Activated CD8-positive, alpha-beta memory T cell treated with anti-CD3 and anti-CD28 coated beads for 24 hours (primary cell): ENCODE measurements at places on chromosomes 4 and X.
A peak's percentile ranks its signal among the peaks of the same experiment; 100 is the strongest.

DNA sequence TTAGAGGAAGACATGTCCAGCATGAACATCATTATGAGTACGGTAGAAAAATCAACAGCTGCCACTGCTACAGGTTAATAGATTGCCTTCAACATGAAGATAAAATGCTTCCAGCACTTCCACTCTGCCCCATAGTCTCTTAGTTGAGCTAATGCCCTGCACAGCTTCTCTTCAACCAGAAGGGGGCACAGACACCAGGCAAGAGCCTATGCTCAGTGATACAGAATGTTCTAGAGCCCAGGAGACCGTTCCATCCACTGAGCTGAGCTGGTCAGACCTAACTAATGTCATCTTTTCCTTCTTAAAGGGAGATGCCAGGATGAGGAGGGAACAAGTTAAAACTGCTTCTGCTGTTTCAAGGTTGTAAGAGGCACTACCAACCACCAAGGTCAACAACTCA lies 42.2 kb downstream of the SMIM10L2A start:
- no peak for DNase-seq

DNA sequence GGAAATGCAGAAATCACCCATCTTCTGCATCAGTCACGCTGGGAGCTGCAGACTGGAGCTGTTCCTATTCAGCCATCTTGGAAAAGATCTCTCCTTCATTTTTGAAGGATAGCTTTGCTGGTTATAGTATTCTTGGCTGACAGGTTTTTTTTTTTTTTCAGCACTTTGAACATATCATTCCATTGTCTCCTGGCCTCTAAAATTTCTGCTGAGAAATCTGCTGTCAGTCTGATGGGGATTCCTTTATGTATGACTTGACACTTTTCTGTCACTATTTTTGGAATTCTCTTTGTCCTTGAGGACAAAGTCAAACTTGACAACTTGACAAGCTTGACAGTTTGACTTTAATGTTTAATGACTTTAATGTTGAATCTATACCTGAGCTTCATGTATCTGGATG lies 16.8 kb downstream of the HPGDS start:
- no peak for DNase-seq

GRCh38 chr4:138870737-138871554 lies 144.6 kb upstream of the NOCT start:
- peak; percentile 72 for DNase-seq

DNA sequence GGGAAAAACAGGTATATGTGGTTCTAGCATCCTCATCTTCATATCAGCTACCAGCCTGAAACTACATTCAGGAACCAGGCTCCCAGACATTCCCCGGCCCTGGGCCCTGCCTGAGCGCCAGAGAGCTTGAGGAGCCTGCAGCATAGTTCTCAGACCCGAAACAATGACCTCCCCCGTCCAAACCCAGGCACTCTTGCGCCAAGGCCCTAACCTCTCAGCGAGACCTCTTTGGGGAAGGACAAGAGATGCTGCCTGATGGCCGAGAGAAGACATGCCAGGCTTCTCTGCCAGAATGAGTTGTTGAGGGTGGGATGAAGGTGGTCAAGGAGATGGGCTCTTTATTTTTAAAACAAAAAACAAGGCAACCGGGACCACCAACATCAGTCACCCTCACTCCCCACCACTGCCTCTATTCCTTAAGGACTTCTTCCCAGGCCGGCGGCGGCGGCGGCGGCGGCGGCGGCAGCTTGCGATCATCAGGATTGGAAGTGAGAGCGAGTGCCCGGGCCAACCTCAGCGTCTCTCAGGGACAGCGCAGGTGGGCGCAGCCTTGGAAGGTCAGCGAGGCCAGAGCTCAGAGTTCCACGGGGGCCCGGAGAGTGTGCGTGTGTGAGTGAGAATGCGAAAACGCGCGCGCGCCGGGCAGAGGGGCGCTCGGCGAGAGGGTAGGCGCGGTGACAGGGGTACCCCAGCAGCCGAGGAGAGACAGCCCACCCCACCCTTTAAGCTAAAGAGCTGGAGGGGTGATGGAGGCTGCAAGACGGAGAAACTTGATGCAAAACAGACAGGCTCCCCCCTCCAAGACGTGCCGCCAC lies 601 bp downstream of the INPP4B start:
- peak; percentile 58 for DNase-seq

DNA sequence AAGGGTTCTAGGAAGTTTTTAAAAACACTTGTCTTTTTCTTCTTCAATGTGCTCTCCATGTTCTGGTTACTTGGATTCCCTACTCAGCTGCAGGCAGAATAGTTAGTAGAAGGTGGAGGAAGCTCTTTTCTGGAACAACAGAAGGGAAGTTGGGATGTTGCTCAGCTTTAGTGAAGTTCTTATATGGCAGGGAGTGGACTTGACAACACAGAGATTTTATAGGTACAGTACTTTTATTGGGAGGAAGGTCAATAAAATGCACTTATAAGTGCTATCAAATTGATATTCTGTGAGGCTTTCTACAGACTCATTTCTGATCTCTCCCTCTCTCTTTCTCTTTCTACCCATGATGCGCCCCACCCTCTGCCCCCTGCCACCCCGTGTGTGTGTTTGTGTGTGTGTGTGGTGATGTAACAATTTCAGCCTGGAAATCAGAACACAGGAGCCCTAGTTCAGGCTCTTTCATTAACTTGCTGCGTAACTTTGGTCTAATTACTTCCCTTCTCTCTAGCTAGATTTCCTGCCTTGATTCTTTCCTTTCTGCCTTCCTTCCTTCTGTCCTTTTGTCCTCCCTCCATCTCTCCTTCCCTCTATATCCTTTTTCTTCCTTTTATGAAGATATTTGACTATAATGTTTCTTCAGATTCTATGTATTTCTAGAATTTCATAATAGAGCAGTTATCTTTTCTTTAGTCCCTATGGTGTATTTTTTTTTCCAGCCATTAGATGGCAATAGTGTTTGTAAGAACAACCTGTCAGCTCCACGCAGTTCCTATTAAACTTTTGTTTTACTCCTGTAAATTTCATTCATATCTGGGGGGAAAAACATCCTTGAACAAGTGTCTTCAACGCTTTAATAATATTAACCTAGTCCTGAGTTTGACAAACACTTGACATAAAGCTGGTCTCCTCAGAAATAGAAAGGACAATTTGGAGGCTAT lies 37.1 kb downstream of the HEPH start:
- DNase-seq: no peak

- DNase-seq: no peak
These were observed 595.6 kb downstream of the RPA4 start for GRCh38 chrX:97479106-97479890.

DNA sequence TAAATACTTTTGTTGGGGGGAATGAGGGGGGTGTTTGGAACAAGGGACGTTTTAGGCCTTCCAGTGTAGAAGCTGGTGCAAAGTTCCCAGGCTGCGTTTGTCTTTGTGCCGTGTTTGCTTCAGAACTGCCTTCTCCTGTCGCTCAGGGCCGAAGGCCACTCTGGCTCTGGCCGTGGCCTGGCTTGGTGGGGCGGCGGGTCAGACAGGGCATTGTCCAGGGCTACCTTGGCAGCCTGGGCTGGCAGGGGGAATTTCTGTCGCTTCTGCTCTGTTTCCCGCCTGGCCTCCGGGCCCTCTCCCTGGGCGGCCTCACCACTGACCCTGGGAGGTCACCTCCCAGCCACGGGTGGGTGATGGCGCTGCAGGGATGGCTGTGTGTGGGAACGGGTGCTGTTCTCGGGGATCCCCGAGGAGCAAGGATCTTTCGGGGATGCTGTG lies 140.0 kb downstream of the COL4A6 start:
- DNase-seq: no peak

DNA sequence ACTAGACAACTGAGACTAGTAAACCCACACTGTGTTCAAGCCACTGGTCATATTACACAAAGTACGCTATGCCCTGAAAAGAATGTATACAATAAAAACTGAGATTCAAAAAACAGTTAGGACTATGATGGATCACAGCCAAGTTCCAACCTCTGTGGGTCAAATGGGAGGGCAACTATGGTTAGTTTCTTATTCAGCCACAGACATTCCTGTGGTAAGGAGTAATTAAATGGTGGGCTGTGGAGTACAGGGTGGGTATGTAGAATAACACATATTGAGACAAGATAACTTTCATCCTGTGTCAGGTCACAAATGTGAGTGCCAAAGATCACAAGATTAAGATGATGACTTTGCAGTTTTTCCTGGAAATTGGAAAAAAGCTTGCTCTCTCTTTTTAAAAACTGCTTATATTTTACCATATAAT lies 167.2 kb downstream of the NPNT start:
- DNase-seq: no peak

GRCh38 chr4:68712207-68712606 lies 41.8 kb upstream of the UGT2B15 start:
- no peak for DNase-seq

DNA sequence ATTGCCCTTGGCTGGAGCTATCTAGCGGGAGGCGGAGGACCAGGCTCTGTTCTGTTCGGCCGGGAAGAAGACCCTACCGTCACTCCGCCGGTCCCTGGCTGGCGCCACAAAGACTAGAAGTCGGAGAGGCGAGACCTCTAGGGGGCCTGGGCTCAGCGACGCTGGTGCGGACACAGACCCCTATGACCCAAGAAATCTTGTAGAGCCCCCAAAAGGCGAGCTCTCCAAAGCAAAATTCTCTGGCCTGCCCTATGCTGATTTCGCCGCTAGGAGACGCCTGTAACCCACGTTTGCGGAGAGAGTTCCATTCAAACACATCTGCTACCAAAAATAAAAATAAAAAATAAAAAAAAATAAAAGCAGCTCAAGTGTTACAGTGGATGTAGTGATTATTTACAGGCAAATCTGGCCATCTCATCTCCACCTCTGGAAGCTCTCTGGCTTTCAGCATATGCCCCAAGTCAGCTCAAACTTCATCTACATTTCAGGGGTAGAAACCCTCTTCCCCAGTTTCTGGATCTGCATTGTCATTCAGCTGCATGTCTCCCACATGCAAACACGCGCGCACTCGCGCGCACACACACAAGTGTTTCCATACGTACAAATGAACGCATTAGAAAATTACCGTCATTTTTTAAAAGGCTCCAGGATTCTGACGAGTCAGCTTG lies 2.4 kb upstream of the PCDH10 start:
- no peak for DNase-seq

GRCh38 chr4:173051716-173052115 lies 116.9 kb upstream of the GALNT7 start:
- no peak for DNase-seq

- DNase-seq: no peak
These were observed 1.4 kb downstream of the FGF2 start for GRCh38 chr4:122827879-122828601.

GRCh38 chr4:9894644-9895332 lies 113.4 kb downstream of the DRD5 start:
- DNase-seq: no peak

DNA sequence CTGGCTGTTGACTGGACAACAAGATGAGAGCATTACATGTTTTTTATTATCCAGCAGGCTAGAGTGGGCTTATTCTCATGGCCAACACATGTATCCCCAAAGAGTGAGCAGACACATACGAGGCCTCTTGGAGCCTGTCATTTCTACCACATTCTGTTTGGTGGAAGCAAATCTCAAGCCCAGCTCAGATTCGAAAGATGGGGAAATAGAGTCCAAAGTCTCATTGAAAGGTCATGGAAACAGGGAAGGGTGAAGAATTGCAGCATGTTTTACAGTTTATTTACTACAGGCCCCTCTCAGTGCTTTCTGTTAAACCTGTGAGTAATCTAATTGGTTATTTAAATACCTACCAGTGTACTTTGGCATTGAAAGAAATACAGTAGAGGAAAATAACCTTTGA lies 108.6 kb downstream of the FRAS1 start:
- no peak for DNase-seq

DNA sequence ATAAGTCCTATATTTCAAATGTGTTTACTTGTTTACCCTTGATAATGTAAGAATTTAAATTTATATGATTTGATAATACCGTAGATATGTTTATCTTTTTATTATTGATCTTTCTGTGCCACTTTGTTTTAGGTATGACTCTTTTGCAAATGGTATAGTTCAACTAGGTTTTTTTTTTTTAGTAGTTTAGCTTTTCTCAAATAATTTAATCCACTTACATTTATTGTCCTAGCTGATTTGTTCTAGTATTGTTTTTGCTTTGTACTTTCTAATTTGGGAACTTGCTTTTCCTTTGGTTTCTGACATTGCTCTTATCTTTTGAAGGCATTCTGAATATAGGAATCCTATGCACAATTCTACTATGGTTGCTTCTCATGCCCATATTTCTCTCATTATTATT lies 98.9 kb upstream of the NAP1L5 start:
- no peak for DNase-seq

GRCh38 chrX:137424679-137425078 lies 141.2 kb upstream of the ZIC3 start:
- DNase-seq: no peak

GRCh38 chr4:114052227-114052626 lies 72.8 kb upstream of the ARSJ start:
- DNase-seq: no peak

DNA sequence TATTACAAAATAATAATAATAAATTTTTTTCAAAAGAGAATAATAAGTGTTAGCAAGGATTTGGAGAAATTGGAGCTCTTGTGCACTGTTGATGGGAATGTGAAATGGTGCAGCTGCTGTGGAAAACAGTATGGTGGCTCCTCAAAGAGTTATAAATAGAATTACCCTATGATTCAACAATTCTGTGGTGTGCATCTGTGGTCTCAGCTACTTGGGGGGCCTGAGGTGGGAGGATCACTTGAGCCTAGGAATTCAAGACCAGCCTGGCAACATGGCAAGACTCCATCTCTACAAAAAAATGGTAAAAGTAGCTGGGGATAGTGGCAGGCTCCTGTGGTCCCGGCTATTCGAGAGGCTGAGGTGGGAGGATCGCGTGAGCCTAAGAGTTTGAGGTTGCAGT lies 19.6 kb downstream of the MND1 start:
- DNase-seq: no peak

GRCh38 chrX:139762400-139763183 lies 54.6 kb upstream of the MCF2 start:
- no peak for DNase-seq

DNA sequence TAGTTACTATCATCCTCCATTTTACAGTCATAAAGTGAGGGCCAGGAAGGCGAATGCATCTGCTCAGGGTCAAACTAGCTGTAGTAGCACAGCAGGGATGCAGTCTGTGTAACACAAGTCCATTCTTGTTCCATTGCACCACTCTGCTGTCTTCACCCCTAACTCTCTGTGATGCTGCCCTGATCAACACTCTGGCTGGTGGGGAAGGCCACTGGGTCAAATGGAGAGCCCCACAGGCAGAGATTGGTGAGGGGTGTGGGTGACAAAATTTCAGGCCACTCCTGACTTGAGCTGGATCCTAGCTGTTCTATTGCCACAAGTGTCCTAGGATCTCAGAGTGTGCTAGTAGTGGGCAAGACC lies 136.5 kb downstream of the PJA1 start:
- peak; percentile 21 for DNase-seq

GRCh38 chr4:20337261-20337664 lies 85.6 kb downstream of the SLIT2 start:
- DNase-seq: no peak

GRCh38 chr4:126838941-126839679 lies 793.6 kb upstream of the INTU start:
- DNase-seq: no peak

GRCh38 chrX:111340054-111340453 lies 69.8 kb upstream of the CAPN6 start:
- no peak for DNase-seq
